A172 (cell line): ENCODE measurements at places on chromosomes 3 and 15.

GRCh38 chr3:184240384-184241140, 8.2 kb downstream of the ALG3 start:
- no peak for DNase-seq

DNA sequence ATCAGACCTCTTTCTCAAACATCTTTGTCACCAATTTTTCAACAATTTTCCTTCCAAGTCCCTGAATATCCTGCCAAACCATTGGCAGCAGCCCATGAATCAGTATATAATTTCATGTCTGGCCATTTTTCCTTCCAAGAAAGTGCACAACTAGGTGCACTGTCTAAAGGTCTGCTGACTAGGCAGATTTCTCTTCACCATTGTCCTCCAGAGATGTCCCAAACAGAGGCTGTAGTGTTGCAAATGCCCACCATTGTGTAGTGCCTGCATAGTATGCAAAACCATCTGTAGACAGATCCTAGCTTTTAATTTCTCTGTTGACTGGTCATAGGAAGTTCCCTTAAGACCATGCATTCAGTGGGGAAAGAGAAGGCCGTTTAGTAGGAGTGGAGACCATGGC, 25.0 kb upstream of the GOLGA6L2 start:
- no peak for DNase-seq

DNA sequence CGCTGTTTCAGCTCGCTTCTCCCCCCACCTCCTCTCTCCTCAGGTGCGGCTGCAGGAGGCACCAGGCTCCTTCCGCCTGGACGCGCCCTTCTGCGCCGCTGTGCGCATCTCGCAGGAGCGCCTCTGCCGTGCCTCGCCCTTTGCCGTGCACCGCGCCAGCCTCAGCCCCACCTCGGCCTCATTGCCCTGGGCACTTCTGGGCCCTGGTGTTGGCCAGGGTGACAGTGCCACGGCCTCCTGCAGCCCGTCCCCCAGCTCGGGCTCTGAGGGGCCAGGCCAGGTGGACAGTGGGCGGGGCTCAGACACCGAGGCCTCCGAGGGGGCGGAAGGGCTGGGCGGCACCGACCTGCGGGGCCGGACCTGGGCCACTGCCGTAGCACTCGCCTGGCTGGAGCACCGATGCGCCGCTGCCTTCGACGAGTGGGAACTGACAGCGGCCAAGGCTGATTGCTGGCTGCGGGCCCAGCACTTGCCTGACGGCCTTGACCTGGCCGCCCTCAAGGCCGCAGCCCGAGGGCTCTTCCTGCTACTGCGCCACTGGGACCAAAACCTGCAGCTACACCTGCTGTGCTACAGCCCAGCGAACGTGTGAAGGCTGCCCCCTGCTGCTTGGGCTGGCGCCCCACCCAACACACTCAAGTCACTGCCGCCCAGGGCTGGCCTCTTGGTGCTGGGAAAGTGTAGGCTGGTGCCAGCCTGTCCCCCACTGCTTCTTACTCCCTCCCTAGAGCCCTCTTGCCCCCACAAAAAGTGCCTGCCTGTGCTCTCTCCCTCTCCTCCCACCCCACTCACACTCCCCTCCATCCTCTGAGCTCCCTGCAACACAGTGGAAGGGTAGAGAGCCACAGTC, 7.1 kb downstream of the ALG3 start:
- DNase-seq = no peak

DNA sequence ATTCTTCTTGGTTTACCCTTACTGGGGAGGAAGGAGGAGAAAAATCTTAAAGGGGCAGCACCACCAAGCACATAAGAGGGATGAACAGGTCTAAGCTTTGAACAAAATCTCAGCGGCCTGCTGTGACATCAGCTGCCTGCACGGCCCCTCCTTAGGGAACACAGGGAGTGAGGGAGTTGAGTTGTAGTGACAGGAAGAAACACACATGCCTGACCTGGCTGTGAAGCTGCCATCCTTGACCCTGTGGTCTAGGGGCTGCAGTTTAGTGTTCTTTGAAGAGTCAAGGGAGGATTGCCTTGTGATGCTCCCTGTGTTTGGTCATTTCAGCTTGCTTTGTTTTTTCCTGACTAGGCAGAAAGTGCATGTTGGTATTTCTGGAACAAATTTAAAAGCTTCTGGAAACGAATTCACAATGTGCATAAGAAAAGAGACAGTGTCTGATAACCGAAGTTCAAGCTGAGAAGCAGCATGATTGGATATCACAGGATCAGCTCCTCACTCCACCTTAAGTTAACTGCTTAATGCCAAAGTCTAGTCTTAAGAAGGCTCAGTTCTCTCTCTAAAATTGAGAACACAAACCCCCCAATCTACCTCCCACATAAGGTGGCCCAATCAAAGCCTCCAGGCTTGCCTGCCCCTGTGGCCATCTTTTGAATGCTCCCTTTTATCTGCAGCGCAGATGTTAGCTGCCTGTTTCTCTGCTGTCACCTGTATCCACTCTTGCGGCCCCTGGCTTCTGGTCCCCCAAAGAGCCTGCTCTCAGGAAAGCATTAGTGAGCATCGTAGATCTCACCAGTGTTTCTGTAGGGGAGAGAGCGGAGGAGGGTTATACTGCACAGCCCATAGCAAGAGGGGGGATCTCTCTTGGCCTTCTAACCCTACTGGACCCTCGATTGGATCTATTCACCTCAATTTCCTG, 82.2 kb downstream of the SCN11A start:
- no peak for DNase-seq
